ENCODE measurements at places on chromosomes 16 and 17.

- peak; percentile 40 for DNase-seq
These were observed 287.5 kb downstream of the IRX3 start for GRCh38 chr16:53998966-53999522.

GRCh38 chr17:64424324-64424849, 24.5 kb upstream of the MILR1 start:
- DNase-seq = peak; percentile 65

- peak; percentile 88 for DNase-seq
These were observed 134.2 kb downstream of the MGAT5B start for GRCh38 chr17:77002103-77003045.

DNA sequence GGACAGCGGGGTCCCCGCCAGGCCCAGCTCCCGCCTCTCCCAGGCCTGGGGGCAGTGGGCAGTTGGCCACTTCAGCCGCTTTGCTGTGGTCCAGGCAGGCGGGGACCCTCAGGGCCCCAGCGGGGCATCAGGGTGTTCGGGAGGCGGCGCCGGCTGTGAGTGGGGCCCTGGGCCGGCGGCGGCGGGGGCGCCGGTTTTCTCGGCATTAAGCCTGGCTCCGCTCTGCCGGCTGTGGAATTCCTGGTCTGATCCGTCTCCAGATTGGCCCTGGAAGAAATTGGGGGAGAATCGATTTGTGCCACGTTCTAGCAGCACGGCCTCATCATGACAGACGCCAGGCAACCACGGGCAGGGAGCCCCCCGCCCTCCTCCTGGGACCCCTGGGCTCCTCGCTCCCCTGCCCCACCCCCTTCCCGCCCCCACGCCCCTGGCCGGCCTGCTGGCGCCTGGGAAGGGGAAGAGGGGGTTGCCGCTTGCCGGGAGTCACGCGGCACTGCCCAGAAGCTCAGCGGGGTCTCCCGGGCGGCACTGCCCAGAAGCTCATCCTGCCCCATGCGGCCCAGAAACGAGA, 28.6 kb upstream of the SSTR5 start:
- DNase-seq = no peak

GRCh38 chr17:75571197-75571884, 16.3 kb upstream of the MYO15B start:
- peak; percentile 23 for DNase-seq

- no peak for DNase-seq
These were observed 55.9 kb downstream of the CDK12 start for GRCh38 chr17:39517224-39517623.

- DNase-seq = no peak
These were observed 25.4 kb downstream of the B9D1 start for GRCh38 chr17:19336938-19337711.

GRCh38 chr17:49132317-49132698, 261 bp upstream of the B4GALNT2 start:
- DNase-seq = no peak

DNA sequence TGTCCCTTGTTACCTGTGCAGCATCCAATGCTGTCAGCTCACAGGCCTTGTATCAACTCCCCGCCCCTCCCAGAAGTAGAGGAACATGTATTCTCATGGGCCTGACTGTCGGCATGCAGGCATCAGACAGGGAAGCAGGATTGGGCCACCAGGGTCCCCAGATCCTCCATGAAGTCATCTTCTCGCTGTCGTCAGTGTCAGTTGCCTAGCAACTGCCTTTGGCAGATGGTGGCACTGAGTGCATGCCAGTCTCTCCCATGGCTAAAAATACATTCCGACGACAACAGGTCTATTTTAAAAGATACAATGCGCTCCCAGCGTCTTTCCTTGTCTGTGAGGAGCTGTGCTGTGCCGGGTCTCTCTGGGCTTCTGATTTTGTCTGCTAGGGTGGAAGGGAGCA, 36.8 kb upstream of the CES5A start:
- no peak for DNase-seq

DNA sequence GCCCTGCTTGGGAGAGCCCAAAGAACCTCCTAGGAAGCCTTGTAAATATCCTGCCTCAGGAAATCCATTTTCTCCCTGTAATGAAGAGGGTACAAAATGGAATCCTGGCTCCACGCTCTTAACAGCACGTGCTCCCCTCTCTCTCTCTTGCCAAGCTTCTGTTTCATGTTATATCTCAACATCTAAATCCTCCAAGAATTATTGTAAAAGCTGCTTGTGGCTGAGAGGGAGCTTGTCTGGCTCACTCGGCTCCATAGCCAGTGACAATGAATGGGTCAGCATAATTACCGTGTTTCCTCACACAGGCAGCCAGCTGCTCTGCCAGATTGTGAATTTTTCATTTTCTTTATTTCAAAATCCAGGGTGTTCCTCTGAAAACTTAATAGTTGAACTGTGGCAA, 317.8 kb downstream of the RBFOX1 start:
- DNase-seq = no peak

- peak; percentile 42 for DNase-seq
These were observed at the start of gene MMP15 for GRCh38 chr16:58025351-58026138. TSS of gene MMP15 (plus strand) at chr16:58025754. CDS start at chr16:58026351, 597 bp downstream.

- DNase-seq = no peak
These were observed 13.2 kb upstream of the NAGPA start for GRCh38 chr16:5046914-5047313.

DNA sequence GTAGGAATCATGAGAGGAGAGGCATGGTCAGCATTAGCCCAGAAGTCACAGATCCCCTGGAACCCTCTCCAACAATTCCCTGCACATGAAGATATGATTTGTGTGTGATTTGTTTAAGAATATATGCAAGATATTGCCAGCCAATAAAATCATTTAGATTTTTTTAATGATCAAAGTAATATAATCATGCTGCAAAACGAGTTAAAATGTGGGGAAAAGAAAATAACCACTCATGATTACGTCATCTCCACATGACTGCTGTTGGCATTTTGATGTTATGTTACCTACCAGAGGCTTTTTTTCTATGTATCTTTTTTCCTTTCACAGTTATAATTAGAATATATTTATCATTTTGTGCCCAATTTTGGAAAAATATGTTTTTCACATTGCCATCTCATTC, 22.4 kb downstream of the SLC35G3 start:
- DNase-seq = no peak

DNA sequence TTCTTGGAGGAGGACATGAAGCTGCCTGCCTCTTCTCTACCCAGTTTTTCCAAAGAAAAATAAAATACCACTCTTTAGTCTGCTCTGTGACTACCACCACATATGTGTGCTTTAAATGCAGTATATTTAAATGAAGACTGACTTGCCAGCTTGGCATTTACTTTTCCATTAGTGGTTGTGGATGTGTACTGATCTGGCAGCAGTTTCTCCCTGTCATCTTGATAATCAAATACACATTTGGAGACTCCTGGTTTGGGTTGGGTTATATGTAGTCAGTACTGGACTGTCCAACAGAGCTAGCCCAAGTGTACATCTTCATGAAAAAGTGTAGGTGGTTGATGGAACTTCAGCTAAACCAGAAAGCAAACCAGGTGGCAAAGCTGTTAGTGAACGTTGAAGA, 19.9 kb downstream of the COX10 start:
- DNase-seq = peak; percentile 7

GRCh38 chr17:74770498-74771318, 5.4 kb downstream of the NAT9 start:
- peak; percentile 16 for DNase-seq

GRCh38 chr17:72412650-72413076, 291.8 kb downstream of the SOX9 start:
- no peak for DNase-seq

DNA sequence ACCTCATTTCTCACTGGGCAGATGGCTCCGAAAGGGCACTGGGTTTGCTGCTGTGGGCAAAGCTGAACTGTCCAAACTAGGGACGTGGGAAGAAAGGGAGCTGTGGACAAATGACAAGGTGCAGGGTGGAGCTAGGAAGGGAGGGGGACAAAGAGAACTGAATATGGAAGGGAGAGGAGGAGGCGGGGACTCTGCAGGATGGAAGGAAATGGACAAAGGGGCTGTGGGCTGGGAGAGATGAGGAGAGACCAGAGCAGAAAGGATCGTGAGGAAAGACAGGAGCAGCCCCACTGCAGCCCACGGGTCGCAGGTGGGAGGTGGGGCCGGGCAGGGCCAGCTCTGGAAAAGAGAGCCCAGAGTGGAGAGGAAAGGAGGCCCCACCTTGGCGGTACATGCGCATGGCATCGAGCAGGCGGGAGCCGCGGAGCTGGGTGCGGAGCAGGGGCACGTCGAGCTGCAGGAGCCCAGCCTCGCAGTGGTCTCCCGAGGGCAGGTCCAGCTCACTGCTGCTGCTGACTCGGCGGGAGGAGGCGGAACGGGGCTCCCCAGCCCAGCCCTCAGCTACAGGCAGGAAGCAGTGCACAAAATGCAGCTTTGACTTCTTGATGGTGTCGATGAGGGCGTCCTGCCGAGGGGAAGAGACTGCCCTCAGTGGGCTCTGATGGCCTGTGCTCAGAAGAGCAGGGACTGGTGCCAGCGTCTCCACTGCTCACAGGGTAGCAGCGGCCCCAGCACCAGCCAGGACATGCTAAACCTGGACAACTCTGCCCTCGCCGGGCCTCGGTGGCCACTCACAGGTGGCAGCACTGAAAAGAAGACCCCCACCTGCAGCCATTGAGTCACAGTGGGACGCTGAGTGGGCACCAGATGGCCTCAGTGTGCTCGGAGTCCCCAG, 66.8 kb downstream of the PIPOX start:
- DNase-seq = no peak

- DNase-seq = no peak
These were observed 25.6 kb upstream of the RMI2 start for GRCh38 chr16:11319529-11320146.

DNA sequence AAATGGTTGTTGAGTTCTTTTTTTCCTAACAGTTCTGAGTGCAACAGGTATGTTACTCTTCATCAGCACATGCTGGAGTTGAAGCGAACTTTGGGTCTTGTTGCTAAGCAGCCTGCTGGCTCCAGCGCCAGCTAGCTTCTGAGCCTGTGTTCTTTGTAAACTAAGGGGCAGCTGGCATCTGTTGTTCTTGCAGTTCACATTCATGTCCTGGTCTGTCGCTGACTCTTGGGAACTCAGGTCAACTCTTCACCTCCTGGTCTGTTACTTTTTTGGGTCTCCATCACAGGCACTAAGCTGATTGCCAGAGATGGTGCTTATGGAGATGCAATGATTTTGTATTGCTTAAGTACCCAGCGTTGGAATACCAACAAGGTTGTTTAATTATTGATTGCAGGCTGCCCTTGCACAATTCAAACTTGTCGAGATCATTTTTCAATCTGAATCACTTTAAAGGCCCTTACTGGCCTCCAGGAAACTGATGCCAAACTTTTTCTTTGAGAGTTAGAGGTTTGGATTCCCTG, 40.9 kb downstream of the USP10 start:
- no peak for DNase-seq

GRCh38 chr16:65843941-65844340, 522.5 kb upstream of the CDH5 start:
- DNase-seq = no peak

DNA sequence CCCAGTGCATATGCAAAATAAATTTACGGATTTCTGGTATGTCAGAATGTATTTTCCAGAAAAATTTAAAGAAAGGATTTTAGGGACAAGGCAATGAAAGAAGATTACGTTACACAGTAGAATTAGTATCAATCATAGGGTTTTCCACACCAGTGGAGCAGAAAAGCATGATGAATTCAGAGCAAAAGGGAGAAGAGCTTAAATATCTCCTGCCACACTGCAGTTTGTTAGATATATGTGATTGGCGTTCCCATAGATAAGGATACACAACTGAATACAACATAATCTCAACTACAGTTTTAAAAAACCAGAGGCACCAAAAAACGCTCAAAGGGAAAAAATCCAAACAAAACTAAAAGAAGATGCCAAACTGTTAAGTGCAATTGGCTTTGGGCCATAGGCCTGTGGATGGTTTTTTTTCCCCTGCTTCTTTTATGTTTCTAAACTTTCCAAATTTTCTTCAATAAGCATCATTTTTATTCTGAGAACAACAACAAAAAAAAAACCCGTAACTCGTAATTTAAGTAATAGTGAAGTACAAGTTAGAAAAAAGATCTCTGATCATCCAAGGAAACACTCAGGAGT, 22.3 kb downstream of the MARF1 start:
- DNase-seq = no peak

GRCh38 chr17:74742978-74743545, 5.4 kb upstream of the NHERF1 start:
- no peak for DNase-seq

DNA sequence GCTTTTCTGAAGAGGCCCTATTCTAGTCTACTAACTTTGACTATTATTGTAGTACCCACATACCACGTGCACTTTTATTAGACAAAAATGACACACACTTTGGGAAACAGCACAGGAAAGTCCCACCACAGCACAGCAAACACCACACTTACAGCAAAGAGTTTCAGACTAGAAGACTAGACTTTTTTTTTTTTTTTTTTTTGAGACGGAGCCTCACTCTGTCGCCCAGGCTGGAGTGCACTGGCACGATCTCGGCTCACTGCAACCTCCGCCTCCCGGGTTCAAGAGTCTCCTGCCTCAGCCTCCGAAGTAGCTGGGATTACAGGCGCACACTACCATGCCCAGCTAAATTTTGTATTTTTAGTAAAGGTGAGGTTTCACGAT, 20.1 kb downstream of the YWHAE start:
- DNase-seq = no peak

- no peak for DNase-seq
These were observed 67.1 kb upstream of the DOC2B start for GRCh38 chr17:248337-249235.

- DNase-seq = peak; percentile 58
These were observed 54.1 kb downstream of the XYLT1 start for GRCh38 chr16:17416461-17417311.

- peak; percentile 20 for DNase-seq
These were observed at the start of gene NXPH3 for GRCh38 chr17:49575679-49576087. TSS of gene NXPH3 (plus strand) at chr17:49575871. CDS start at chr17:49576220, 349 bp downstream.

- no peak for DNase-seq
These were observed 9.5 kb upstream of the MSL1 start for GRCh38 chr17:40112191-40112711.

DNA sequence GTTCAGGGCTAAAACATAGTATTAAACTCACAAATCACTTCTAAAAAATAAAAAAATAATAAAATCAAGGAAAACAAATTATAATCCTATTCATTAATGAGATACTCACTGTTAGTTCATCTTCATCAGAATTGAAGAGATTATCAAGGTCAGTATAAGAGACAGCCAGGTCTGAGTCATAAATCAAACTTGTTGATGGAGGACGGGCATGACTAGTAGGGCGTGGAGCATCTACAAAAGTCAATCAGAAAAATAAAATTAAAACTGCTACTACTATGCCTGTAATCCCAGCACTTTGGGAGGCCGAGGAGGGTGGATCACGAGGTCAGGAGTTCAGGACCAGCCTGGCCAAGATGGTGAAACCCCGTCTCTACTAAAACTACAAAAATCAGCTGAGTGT, 59.1 kb upstream of the INTS2 start:
- no peak for DNase-seq

Measured in fibroblast of skin of right quadriceps (primary cell).